Stimulated activated CD8-positive, alpha-beta memory T cell treated with anti-CD3 and anti-CD28 coated beads, Interleukin-2, amount 100 ng/mL, for 1 hour (primary cell): ENCODE measurements at places on chromosomes 3 and 15.

GRCh38 chr3:171415070-171415469 lies 45.1 kb downstream of the TNIK start:
- DNase-seq = no peak

- DNase-seq = no peak
Measured at GRCh38 chr15:50016951-50017350, 102.1 kb downstream of the ATP8B4 start.

GRCh38 chr3:142029052-142029642 lies 120.2 kb downstream of the TFDP2 start:
- DNase-seq = no peak

DNA sequence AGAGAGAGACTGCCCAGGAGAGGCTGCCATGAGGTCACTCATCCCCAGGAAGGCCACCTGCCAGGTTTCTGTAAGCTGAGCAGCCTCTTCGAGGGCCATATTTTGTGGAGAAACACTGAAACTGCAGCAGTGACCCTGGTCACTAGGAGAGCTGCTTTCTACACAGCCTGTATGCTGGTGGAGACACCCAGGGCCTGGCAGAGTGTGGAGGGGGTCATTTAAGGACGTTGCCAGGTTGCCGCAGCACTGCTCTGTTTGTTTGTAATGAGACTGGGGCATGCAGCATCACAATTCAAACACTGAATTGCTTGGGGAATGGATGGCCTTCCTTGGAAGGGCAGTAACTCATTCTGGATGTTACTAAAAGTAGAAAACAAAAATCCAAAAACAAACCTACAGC lies 104.9 kb upstream of the TRIM42 start:
- DNase-seq = no peak

GRCh38 chr3:99714146-99714545 lies 75.8 kb downstream of the COL8A1 start:
- no peak for DNase-seq

DNA sequence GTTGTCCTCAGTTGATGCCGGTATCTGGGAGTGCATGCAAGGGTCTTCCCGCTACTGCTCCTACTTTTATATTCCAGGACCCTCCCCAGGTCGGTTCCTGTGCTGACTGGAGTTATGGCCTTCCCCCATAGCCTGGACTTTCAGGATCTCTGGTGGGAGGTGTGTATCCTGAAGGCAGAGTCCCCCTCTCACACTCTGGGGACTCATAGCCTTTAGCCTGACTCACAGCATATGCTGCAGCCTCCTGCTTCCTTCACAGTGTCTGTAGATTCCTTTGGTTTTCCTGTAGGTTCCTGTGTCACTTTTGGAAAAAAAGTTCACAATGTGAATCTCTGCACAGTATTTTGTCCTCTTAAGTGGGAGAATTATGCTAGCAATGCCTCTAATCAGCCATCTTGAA lies 180.6 kb upstream of the RBMS3 start:
- DNase-seq = no peak

- DNase-seq = no peak
Measured at GRCh38 chr3:114205541-114205940, 26.7 kb upstream of the DRD3 start.

- no peak for DNase-seq
Measured at GRCh38 chr3:66656609-66657008, 155.8 kb upstream of the LRIG1 start.

GRCh38 chr3:195197765-195198425 lies 73.1 kb downstream of the XXYLT1 start:
- no peak for DNase-seq

GRCh38 chr3:175186511-175186910 lies 327.4 kb downstream of the NAALADL2 start:
- no peak for DNase-seq

- DNase-seq = no peak
Measured at GRCh38 chr3:9730657-9731205, 804 bp upstream of the BRPF1 start.

- DNase-seq = no peak
Measured at GRCh38 chr15:65085990-65086679, 9.6 kb downstream of the KBTBD13 start.

DNA sequence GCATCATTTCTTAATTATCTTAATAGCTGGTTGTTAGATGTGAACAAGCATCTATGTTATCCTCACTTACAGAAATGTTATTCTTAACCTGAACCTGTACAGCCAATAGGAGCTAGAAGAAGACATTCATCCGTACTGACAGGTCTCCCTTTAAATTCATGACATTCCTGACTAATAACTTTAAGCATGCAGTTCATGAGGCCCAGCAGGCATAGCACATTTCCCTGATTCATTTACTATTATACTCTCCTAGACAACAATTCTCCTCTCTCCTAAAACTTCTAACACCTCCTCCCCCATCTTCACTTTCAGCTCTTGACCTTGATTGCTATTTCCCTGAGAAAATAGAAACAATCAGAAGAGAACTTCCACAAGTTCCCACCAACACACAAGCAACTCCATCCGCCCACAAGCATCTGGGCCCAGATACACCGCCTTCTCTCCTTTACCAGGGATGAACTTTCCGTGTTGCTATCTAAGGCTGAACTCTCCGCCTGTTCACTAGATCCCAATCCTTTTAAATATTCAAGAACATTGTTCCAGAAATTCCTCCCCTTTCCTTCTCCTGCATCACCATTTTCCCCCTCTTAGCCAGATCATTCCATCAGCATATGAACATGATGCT lies 62.9 kb upstream of the SPRED1 start:
- no peak for DNase-seq

GRCh38 chr3:129310111-129311011 lies 31.7 kb downstream of the HMCES start:
- no peak for DNase-seq

GRCh38 chr15:94077938-94078337 lies 153.4 kb upstream of the MCTP2 start:
- no peak for DNase-seq

DNA sequence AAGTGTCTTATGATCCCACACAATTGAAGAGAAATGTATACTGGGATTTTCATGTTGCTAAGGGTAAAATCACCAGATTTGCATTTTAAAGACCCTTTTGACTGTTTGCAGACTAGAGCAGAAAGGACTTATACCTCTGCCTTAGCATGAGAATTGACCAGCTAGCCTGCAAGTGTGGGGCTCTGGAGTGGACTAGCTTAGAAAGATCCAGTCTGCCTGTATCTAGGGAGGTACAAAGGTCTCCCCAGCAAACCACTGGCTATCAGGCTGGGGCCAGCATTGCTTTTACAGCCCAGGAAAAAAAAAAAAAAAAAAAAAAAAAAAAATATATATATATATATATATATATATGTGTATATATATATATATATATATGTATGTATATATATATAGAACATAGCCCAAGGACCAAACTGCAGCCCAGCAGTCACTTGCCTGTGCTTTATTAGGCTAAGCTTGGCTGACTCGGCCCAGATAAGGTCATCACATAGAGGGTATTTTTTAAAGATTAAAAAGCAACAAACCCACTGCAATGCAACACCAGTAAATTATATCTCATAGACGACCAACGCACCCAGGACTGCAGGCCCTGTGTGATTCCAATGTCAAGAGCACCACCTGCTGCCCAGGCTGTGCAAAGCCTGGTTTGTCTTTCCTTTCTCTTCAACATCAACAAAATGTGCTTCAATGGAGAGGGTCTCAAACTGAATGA lies 63.7 kb downstream of the DCLK3 start:
- no peak for DNase-seq

DNA sequence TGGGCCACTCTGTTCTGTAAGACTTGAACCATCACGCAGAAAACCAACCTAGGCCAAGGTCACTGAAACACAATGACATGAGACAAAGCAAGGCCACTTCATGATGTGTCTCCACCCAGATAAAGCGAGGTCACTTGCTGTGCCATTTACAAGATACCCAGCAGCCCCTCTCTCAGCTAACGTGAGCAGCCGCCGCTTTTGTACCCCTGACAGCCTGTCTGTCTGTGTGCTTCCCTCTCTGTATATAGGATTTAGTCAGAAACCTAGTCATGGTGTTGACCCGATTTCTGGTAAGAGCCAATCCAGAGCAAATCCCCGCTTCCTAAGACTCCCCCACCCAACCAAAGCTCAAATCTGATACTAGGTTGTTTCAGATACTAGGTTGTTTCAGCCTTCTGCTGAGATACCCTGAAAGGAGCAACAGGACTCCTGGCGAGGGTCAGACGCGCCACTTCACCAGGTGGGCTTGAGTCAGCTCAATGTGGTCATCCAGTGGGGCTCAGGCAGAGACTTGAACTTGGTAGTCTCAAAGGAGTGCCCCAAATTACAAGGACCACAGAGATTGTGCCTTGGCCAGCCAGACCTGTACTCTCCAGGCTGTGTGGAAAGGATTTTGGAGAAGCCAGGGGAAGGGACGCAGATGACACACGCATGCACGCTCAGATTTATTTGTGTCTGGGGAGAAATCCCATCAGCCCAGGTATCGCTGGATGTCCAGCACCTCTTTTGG lies 3.1 kb upstream of the ZXDC start:
- DNase-seq = no peak

DNA sequence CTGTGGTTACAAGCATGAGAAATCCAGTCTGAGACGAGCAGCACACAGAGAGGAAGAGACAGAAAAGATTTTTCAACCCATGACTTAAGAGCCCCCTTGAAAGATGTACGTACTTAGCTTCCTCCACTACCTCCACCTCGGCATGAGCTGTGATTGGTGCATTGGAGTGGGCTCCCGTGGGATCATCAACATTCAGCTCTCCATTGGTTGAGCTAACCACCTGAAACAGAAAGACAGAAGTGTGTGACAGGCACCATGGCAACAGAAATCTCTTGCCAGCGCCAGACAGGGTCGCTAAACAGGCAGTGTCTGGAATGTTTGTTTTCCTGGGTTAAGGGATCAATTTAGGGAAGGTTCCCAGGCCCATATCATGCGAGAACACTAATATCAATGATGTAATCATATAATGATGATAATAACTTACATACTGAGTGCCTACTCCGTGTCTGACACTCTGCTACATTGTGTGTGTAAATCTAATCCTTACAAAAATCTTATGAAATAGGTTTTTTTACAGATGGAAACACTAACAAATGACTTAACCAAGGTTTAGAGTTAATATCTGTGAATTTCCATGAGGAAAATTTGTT lies 17.5 kb upstream of the PPIB start:
- DNase-seq = no peak

DNA sequence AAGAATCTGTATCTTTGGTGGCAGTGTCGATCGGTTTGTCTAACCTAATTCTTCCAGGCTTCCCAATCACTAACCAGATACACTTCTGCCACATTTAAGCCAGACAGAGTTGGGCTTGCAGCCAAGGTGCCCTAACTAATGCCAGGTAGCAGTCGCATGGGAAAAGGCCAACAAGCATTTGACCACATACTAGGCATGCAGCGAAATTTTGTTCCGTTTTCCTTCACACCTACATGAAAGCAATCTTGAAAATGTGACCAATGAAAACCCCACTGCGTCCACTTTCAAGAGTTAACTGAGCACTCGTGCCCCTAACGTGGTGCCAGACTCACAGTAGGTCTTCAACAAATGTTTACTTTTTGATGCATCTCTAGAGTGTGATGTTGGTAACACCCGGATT lies 192.2 kb upstream of the TPM1 start:
- no peak for DNase-seq

GRCh38 chr3:43246976-43247375 lies 39.4 kb upstream of the SNRK start:
- DNase-seq = no peak

DNA sequence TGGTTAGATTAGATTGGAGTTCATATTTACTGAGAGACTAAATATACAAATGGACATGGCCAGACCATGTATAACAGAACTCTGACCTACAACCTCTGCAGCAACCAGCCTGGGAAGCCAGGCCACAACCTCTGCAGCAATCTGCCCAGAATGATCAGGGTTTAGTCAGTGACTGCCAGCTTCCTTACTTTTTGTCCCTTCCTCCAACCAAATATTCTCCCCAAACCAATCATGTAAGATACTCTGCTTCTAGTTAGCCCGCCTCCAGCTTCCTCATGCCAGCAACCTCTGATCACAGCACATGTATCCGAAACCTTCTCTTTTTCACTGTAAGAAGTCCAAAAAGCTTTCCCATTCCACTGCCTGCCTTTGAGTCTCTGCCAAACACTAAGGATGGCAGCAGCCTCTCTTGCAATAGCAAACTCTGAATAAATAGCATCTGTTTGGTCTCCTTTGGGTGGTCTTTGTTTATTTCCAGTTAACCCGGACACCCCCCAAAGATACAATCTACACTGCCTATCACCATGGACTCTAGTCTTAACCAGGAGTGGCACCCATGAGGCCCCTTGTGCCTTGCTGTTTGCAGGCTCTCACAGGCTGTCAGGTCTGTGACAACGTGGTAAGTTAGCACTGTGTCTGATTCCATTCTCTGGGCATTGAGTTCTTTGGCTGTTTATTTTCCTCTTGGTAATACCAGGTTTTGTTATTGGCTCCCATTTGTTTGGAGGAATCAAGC lies 102.2 kb downstream of the ERC2 start:
- no peak for DNase-seq

DNA sequence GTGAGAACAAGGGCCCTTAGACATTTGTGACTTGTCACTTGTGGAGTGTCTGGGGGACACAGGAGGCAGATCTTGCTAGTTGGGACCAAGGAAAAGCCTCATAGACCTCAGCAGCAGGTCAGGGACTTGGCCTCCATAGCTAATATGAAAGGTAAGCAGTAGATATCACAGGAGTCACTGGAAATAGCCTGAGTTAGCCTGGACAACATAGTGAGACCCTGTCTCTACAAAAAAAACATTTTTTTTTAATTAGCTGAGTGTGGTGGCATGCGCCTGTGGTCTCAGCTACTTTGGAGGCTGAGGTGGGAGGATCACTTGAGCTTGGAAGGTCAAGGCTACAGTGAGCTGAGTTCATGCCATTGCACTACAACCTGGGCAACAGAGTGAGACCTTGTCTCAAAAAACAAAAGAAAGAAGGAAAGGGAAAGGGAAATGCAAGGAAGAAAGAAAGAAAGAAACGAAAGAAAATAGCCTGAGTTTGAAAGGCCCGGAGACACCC lies 37.1 kb upstream of the CLK3 start:
- no peak for DNase-seq

- DNase-seq = no peak
Measured at GRCh38 chr15:38238311-38238710, 14.3 kb upstream of the SPRED1 start.

- no peak for DNase-seq
Measured at GRCh38 chr3:196969134-196969659, 564 bp upstream of the PIGZ start.

- DNase-seq = no peak
Measured at GRCh38 chr3:137769322-137770065, 5.4 kb downstream of the SOX14 start.

DNA sequence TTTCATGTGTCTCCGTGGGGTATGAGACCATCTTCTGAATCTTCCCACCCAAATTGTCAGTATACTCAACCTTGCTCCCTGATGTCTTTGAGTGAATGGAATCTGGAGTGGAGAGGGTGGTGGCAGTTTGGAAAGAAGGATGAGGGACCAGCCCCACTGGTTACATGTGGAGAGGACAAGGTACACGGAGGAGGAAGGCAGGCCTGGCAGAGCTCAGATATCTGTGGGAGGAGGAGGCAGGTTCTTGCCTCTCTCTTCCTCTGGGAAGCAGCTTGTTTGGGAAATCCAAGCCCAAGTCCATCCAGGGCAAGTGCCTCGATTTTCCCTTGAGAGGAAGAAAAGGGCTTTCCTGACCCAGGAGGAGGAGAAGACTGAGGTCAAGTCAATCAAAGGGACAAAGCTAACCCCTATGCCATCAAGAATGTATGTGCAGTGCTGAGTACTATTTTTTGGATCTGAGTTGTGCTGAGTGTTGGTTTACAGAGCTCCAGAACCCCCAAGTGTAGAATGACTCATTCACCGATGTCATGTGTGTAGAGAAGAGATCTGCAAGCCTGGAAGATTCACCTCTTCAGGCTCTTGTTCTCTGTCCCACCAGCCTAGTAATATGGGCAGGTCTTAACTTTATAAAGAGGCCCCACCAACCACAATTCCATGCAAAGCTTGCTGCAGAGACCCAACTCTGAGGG lies 19.8 kb upstream of the LOXL1 start:
- no peak for DNase-seq
